ENCODE measurements at places on chromosomes 7 and 10. TPM values are rescaled to one million over a fixed set of nuclear protein-coding genes. Genes with fewer than 3 reads are reported as not detected.

- DNase-seq = no peak
Measured at GRCh38 chr10:129613377-129613980, 146.4 kb downstream of the MGMT start.

- no peak for DNase-seq
Measured at GRCh38 chr7:92639966-92640365, 49.8 kb upstream of the FAM133B start.

The SNX10 gene
- total RNA-seq = 1.3 TPM

The UCMA gene
- not detected for total RNA-seq

GRCh38 chr7:100022621-100023020, 7.2 kb downstream of the ZKSCAN1 start:
- DNase-seq = no peak

- DNase-seq = no peak
Measured at GRCh38 chr10:102650655-102651454, 6.6 kb downstream of the TRIM8 start.

- DNase-seq = no peak
Measured at GRCh38 chr10:66183028-66183427, 742.8 kb upstream of the LRRTM3 start.

The PDK4 gene
- 49.0 TPM for total RNA-seq

DNA sequence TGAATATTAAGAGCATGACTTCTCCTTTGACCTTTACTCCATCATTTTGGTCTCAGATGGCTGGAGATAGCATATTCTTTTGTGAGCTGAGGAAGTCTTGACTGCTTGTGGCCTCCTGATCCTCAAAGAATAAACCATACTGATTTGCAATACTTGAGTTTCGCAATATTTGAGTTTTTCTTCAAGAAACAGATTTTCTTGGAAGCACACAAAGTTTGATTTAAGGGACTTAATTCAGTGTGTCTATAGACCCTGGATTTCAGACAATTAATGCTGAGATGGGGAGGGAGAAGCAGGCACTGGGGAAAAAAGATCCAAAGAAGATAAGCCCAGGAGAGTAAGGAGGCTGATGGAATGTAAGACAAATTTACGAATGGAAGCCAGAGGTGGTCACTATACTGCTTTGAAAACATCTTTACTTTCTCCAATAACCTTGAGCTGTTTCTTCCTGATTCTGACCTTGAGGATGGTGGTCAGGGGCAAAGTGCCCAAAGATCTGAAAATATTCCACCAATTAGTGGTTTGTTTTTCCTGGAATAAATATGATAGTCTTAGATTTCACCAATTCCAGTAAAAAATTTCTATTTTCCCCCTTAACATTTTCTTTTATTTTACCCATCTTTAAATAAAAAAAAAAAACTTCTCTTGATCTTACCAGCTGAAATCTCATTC, 7.5 kb downstream of the EPDR1 start:
- no peak for DNase-seq

The ORAI2 gene
- total RNA-seq = 6.8 TPM

The POU6F2 gene
- 0.19 TPM for total RNA-seq

DNA sequence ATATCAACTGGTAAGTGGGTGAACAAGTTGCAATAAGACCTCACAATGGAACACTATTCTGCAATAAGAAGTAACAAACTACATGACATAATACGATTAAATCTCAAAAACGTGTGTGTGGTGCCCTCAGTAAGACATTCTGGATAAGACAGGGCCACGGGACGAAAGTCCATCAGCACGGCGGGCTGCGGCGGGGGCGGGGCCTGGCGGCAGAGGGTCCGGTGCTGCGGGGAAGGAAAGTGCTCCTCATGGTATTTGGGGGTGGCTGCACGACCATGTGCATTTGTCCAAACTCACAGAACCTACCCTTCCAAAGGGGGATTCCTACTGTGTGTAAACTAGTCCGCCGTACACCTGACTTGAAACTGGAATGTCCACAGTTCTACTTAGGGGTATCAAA, 341.8 kb downstream of the TCERG1L start:
- DNase-seq = no peak

DNA sequence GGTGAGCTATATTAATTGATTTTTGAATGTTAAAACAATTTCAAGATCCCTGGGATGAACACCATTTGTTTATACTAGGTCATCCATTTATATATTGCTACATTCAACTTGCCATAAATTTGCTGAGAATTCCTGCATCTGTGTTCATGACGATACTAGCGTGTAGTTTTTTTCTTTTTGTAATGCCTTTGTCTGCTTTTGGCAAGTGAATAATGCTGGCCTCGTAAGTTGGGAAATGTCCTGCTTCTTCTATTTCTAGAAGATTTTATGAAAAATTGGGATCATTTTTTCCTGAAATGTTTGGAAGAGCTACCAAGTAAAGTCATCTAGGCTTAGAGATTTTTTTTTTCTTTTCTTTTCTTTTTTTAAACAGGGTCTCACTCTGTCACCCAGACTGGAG, 12.9 kb upstream of the MEST start:
- DNase-seq = no peak

The PRKG1 gene
- 35.6 TPM for total RNA-seq

DNA sequence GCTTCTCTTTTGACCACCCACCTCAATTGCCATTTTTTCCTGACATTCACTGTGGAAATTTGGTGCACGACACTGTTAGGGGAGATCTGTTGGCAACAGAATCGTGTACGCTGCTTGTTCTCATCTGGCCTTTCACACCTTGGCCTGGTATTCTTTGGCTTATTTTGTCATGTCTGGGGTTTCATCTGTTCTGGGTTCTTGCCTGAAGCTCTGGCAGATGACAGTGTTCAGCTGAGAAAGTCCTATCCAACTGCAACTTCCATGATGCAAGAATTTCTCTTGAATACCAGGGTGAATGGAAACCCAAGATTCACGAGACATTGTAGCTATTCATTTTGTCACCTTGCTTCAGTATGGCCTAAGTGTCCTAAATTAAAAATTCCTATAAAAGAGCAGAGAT, 82.6 kb upstream of the CELF2 start:
- no peak for DNase-seq

The FIGNL1 gene
- total RNA-seq = 2.6 TPM

- no peak for DNase-seq
Measured at GRCh38 chr10:60142736-60143135, 236.4 kb upstream of the CCDC6 start.

The SH2D4B gene
- total RNA-seq = not detected

The CHAT gene
- total RNA-seq = not detected

- no peak for DNase-seq
Measured at GRCh38 chr10:120946497-120946896, 95.3 kb downstream of the WDR11 start.

DNA sequence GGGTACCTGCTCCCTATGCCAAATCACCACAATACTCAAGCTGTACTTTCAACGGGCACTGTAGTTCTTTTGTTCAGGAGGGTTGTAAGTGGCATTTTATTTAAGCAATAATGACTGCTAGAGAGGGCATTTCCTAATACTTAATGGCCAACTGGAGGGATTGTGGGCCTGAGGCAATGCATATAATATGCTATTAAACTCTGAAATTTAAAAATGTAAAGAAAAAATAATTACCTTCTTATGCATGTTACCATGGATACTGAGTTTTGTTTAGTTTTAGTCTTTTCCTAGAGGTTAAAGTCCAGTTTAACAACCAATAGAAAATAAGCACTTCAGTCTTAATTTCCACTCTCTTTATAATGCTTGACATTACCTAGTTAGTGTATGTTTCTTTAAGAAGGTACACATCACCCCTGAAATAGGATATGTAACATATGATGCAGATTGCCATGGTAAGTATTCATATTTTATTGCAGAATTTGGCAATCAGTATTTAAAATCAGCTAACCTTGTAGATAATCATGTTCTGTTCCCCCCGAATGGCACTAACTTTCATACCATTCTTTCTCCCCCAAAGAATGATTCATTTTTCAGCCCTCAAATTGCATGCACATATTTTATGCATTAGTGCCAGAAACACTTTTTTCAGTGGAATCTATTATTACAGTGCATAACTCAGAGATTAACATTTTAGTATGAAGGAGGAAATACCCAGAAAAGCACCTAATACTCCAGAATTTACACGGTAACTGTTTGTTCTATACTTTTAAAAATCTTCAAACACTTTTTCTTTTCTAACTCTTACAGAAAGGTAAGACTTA, 90.3 kb upstream of the ZNF438 start:
- no peak for DNase-seq

- no peak for DNase-seq
Measured at GRCh38 chr10:61465171-61465496, 12.0 kb upstream of the TMEM26 start.

DNA sequence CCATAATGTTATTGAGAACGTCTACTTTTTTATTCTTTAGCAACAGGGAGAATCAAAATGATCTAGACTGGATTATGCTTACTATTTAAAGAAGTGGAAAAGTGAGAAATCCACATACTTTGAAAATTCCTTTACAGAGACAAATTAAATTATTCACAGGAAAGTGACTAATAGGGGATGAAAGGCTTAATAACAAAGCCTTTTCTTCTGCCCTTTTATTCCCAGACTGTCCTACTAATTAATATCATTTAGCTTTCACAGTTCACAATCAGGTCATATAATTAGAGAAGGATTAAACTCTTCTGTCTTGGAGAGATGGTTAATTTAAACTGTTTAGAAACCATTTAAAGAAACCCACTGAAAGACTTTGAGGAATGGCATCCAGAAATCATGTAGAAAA, 58.8 kb downstream of the ARL4A start:
- DNase-seq = no peak

- DNase-seq = peak; percentile 74
Measured at GRCh38 chr7:120273476-120273975, 551 bp downstream of the KCND2 start.

- DNase-seq = no peak
Measured at GRCh38 chr10:12195281-12195602, 449 bp downstream of the NUDT5 start.

DNA sequence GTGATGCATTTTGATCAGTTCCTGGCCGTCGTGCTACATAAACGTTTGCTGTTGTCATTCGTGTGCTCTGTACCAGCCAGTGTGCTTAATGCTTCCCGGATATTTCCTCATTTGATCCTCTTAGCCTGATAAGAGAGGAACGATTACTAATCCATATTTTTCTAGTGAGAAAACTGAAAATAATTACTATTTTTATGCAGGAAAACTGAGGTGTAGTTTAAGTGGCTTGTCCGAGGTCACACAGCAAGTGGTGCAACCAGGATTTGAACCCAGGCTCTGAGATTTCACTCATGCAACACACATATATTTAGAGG, 650 bp upstream of the SORBS1 start:
- no peak for DNase-seq

DNA sequence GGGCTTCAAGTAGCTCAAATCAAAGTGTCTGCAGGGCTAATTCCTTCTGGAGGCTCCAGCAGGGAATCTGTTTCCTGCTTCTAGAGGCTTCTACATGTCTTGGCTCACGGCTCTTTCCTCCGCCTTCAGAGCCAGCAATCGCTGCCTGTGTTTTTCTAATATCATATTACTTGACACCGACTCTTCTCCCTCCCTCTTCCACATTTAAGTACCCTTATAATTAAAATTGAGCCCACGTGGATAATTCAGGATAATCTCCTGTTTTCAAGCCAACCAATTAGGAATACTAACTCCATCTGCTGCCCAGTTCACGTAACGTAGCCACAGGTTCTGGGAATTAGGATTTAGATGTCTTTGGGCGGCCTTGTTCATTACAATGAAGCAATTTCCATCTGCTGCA, 372.2 kb downstream of the DPP6 start:
- DNase-seq = no peak

DNA sequence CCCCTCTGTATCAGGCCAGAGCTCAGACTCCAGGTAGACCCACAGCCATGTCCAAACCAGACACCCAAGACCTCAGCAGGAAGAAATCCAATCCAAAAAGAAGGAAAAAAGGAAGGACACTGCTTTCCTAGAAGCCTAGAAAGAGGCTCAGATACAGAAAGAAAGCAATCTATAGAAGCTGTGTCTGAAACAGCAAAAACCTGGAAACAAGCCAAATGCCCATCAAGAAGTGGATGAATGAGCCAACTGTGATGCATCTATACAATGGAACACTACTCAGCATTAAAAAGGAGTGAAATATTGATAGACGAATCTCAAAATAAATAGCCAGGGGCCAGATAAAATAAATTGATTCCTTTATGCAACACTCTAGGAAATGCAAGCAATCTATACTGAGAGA, 31.6 kb downstream of the GRB10 start:
- DNase-seq = no peak

GRCh38 chr10:3955955-3956617, 171.1 kb upstream of the KLF6 start:
- no peak for DNase-seq

GRCh38 chr10:72461085-72461484, 106.4 kb upstream of the DNAJB12 start:
- no peak for DNase-seq

The ACTL6B gene
- not detected for total RNA-seq

DNA sequence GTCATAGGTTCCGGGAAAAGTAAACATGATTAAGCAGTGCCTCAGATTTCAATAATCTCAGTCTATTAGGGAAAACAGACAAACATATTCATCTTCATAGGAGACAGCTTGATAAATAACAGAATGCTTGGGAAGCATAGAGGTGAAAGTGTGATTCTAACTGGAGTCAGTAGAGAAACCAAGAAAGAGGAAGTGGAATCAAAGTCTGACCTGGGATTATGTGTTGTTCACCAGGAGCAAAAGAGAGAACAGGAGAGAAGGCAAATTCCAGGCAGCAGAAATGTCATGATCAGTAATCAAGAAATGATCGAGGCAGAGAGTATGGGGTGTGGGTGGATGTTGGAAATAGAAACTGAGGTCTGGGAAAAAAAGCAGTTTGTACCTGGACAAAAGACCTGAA, 43.7 kb downstream of the DGKB start:
- no peak for DNase-seq

DNA sequence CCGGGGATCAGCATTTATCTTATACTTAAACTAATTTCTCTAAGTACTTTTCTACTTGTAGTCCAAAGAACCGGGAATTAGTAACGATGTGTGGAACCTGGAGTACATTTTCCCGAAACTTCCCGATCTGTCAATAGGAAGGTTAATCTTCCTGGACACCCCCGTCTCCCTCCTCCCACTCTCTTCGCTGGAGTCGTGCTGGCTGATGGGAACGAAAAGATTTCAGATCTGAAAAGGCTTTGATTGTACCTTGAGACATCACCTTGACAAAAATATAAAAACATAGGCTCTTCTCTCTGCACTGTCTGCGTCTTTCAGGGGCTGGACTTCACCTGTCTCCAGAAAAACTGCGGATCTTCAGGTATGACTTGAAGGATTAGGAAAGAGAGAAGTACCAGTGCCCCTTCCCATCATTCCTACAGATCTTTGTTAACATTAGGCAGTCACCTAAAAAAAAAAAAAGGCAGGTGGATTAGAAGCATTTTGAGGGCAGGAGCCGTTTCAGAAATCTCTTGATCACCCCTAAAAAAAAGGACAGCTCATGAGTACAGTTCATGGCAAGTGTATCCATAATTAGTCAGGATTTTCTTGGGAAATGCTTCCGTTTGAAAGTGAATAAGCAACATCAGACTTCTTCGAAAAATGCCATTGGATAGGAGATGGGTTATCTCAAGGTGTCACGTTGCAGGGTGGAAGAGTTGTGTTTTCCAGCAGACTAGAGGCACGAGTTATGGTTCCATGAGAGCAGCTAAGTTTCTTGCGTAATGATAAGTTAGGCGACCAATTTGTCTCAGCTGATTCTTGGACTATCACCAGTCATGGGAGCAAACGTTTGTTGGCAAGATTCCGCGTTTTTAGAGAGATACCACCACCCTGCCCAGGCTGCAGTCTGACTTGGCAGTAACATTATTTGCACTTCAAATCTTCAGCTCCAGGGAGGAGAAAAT, 7.8 kb upstream of the BAMBI start:
- no peak for DNase-seq

Data from cardiac septum (tissue), 1 donor.